ENCODE measurements at places on chromosomes 3 and 15.

DNA sequence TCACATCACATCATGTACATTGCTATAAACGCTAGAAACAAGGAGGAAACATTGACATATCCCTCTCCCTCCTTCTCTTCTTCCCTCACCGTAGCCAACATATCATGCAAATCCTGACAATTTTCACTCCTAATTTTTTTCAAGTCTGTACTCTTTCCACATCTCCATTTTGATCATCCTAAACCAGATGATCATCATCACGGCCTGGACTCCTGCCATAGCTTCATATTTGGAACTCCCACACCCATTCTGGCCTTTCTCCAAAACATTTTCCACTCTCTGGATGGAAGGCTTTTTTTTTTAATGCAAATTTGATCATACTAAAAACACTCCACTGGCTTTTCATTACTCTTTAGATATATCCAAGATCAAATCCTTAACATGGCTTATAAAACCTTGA, 248.0 kb upstream of the CNTN3 start:
- DNase-seq: no peak

DNA sequence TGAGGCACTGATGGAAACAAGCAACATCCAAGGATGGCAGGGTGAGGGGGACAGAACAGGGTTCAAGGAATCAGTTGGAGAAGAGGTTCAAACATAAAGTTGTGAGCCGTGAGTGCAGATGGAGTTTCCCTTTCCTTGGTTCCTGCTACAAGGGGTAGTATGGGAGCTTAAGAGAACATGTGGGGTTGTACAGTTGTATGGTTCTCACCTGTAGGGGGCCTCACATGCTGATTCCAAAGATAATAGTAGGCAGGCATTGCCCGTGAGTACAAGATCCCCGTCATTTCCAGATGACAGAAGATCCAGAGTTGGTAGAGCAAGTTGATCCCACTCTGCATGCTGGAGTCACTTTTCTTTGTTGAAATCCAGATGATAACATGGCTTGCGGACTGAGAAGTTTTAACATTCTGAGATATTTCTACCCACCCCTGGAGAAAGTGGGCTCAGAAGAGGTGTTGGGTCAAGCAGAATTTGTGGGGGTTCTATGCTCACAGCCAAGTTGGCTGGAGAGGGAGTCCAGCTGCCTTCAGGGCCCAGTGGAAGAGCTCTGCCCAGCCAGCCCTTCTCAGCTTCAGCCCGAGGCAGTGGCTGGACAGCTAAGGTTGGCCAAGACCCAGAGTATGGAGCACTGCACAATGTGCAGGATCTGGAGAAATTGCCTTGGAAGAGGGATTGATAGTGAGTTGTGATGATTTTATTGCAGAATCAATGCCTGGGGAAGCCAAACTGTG, 141.8 kb downstream of the THSD4 start:
- no peak for DNase-seq

DNA sequence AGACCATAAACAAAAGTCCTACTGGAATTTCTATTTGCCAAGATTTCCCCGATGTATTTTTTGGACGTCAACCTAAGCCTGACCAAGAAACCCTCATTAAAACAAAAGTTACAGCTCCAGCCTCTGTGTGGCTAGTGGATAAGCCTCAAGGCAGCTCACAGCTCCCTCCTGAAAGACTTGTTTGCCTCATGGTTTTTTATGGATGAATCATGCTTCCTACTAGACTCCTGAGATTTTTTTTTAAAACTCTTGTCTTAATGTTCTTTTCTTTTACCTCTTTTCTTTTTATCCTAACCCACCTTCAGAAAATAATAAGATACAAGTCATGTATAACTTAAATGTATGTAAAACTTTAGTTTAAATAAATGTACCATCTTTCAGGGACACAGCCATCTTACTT, 52.4 kb downstream of the SUCNR1 start:
- peak; percentile 17 for DNase-seq

- DNase-seq: no peak
These were observed 63.5 kb downstream of the C3orf70 start for GRCh38 chr3:185089343-185089742.

DNA sequence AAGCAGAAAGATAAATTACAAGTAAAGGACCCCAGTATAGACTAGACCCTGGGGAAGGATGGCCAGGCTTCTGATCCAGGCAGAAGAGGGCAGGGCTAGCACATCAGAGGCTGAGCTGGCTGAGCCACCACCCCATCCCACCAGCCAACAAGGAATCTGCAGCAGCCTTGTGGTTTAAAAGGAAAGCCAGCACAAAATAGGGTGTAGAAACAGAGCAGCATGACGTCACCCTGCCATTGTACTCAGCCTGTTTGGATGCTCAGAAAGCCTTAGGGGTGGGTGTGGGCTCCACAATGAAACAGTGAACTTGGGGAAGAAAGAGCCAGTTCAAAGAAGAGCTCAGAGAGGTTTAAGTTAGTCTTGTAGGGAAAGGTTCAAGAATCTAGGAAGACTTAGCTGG, 28.2 kb downstream of the DUOX1 start:
- DNase-seq: peak; percentile 52

GRCh38 chr3:98404010-98404409, 13.5 kb downstream of the OR5K3 start:
- DNase-seq: no peak

DNA sequence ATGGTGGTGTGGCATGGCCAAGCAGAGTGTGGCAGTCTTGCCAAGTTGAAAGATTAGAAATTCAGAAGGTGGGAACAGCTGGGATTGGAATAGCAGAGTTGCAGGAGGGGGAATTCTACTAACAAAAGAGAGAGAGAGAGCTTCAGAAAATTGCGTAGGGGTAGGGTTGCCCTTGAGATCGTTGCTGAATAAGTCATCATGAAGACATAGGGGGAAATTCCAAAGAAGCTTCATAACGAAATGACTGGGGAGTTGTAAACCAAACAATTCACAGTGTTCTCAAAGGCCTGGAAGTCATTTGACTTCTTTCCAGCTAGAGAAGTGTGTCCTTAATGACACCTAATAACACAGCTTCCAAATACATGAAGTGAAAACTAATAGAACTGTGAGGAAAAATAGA, 26.3 kb upstream of the TIPARP start:
- no peak for DNase-seq

DNA sequence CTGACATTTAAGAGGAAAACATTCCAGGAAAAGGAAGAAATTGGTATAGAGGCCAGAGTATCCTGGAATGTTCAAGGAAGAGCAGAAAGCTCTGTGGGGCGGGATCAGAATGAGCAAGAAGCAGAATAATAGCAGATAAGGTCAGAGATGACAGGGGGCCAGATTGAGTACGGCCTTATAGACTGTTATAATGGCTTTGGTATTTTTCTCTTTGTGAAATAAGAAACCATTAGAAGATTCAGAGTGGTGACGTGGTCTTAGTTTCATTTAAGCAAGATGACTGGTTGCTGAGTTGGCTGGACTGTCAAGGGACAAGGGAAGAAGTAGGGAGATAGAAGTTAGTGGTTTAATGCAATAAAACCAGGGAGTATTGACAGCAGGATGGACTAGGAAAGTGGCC, 218.3 kb upstream of the SOX2 start:
- no peak for DNase-seq

- no peak for DNase-seq
These were observed 57.6 kb downstream of the TMEM44 start for GRCh38 chr3:194575484-194576210.

DNA sequence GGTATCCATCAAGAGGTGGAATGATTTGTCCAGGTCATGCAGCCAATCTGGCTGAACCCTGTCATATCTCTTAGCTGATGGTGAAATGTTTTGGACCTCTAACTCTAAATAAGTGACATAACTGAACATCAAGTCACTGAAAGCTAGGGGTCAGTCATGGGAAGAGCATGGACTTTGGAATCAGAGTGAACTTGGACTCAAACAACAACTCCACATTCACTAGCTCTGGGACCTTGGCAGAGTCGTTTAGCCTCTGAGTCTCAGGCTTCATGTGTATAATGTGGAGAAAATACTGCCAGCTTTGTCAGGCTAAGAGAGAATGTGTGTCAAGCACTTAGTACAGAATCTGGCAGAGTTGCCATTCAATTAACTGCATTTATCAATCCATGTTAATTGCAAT, 557.8 kb upstream of the CFAP20DC start:
- DNase-seq: no peak

GRCh38 chr3:72520690-72521308, 327.4 kb downstream of the SHQ1 start:
- DNase-seq: no peak

DNA sequence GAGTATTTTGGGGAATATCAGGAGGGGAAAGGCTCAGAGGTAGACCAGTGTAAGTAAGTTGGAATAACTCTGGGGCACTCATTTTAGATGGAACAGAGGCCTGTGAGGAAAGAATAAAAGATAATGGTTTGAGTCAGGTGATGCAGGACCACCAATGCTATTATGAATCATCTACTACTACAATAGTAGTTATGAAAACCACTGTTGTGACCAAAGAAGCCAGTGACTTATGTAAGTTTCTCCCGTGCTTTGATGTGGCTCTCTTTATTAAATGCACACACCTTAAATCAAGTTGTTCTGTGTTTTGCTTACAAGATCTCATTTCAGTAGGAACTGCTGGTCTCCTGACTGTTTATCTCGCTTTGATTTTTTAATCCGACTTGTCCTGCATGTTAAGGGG, 13.1 kb upstream of the GUCA1C start:
- no peak for DNase-seq

- DNase-seq: peak; percentile 58
These were observed 832 bp downstream of the TGFBR2 start for GRCh38 chr3:30607032-30607833.

- no peak for DNase-seq
These were observed 676 bp downstream of the GP9 start for GRCh38 chr3:129061023-129061887.

GRCh38 chr15:45326741-45327140, 51.6 kb downstream of the GATM start:
- DNase-seq: no peak

GRCh38 chr3:157671656-157672055, 168.4 kb upstream of the VEPH1 start:
- DNase-seq: no peak

GRCh38 chr3:139280027-139280671, 63.7 kb upstream of the MRPS22 start:
- no peak for DNase-seq

DNA sequence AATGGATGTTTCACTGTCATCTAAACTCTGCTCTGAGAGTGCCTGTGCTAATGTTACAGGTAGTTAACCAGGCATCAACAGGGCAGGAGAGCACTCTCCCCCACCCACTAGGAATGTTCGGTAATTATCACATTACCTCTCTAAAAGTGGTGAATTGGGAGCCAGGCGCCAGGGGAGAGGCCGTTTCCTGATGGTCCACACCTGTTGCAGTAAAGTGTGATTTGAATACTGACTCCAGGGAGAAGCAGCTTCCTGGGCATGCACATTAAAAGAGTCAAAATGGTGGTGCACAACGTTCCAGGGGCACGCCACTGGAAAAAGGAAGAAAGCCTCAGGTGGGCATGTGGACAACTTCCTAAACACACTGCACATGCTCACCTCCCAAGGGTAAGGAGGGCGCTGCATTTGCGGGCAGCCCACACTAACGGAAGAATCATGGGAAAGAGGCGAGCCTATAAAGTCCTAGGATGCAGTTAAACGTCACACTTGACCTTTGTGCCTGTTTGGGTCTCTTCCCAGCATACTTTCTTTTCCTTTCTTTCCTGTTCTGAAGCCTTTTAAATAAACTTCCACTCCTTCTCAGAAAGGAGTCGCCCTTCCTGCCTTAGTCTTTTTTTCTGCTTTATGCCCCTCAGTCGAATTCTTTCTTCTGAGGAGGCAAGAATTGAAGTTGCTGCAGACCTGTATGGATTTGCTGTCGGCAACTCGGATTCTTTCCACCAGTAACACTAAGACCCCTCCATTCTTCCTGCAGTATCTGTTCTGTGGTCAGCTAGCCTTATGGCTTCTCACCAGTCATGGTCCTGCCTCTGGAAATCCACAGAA, 28.9 kb upstream of the GPD1L start:
- no peak for DNase-seq

DNA sequence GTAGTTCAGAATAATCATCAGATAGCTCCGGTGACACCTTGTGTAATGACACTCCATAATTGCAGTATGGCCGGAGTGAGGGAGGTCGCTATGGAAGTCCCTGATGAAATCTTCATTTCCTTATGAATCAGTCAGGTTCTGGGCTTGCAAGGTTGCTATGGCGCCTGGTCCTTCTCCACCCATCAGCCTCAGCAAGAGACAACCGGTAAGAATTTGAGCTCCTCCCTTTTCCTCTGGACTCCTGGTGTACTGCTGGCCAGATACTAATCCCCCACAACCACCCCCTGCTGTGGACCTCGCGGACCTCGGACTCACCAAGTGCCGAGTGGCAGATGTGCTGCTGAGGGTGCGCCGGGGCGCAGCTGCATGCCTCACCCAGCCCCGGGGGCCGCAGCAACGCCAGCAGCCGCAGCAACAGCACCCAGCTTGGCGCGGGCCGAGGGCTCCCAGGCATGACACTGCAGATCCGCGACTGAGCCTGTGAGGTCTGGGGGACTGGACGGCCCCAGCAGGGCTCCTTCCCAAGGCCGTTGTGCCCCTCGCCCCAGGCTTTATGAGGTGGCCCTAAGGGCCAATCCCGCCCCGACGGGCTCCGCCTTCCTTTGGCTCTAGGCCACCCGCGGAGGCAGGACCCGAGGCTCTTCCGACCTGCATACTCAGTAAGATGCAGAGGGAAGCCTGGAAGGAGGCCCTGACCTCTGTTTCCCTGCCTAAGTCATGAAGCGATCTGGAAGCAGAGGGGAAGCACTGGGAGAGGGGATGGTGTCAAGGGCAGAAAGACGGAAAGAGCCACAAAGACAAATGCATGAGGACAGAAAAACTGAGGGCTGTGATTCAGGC, at the start of gene TIMP4:
Gene TIMP4 (minus strand): TSS at position 526 of the 840 bp plus-strand sequence. CDS start 72 bp downstream, at position 454.
- peak; percentile 54 for DNase-seq

DNA sequence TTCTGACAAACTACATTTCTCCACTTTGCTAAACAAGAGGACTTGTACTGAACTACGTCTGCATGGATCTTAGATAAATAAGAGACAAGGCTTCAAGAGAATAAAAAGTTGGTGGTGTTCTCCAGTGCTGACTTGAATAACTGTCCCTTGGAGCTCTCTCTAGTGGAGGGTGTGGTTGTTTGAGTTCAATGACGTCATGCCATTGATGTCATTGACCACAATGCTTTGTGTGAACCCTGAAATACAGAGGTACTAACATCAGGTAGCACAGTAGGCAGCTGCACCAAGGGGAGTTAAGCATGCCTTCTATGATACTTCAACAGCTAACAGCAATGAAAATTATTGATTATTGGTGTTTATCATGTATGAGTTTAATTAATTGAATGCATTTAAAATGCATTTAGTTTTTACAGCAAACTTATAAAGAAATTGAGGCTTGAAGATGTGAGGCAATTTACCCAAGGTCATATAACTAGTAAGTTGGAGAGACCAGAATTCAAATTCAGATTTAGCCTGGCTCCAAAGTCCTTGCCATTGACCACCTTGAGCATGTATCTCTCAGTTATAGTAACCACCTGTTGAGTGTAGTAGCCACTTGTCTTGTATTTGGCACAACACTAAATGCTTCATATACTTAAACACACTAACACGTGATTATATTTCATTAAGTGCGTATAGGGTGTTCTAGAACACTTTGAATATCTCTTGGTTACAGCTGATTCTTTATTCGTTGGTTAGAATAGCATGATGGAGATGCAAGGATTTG, 126.0 kb upstream of the ANKRD28 start:
- no peak for DNase-seq

- DNase-seq: no peak
These were observed 9.4 kb downstream of the RPLP1 start for GRCh38 chr15:69462030-69462492.

- no peak for DNase-seq
These were observed 66.6 kb upstream of the ST8SIA2 start for GRCh38 chr15:92327033-92327432.

GRCh38 chr15:63466378-63467192, 37.8 kb upstream of the USP3 start:
- DNase-seq: peak; percentile 80

- DNase-seq: peak; percentile 72
These were observed 48.8 kb downstream of the EPHA6 start for GRCh38 chr3:96863129-96863740.
